ENCODE measurements at places on chromosomes 7 and 10.

DNA sequence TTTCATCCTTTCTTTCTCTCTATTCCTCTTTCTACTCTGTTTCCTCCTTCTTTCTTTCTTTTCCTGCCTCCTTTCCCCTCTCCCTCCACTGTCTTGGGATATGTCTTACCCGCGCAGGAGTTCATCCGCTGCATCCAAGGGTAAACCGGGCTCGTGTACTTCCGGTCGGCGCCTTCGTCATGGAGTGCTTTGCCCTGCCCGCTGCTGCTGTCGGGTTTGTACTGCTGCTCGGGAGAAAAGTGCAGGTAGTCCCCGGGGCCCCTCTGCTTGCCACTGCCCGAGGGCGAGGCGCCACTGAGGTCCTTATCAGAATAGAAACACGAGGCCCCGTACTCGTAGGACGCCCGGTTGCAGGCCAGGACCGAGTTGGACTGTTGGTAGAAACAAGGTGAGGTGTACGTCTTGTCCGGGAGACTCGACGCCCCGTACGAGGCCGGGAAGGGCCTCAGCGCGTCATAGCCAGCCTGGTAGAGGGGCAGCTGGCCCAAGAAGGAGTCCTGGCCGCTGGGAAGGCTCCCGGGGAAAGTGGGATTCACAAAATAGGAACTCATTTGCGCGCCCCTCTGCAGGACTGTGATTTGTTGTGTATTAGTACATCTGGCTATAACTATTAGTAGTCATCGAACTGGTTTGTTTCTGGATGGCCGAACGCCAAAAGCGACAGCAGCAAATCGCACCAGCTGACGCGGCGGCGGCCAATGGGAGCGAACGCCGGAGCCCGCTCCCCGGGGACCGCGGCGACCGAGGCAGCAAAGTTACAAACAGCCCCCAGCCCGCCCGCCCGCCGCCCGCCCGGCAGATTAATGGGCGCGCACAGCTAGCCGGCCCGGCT lies at the start of gene HOXA6:
HOXA6 (minus strand) TSS at position 576 of the 832 bp plus-strand sequence; CDS start at position 551, 25 bp downstream.
- DNase-seq = no peak

DNA sequence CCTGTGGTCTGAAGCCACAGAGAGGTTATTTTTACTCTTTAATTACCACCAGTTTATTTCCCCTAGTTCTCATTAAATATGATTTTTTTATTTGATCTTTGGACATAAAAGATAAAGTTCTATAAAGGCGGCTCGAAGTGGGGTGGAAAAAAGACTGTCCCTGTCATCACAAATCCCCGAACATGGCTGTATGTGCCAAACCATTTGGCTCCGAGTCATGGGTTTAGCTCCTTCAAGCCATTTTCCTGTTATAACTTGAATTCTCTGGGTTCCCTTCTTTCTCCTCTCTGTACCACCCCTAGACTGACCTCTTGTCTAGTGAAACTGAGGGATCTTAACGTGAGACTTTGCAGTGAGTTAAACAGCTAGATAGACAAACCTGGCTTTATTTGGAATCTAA lies 181.6 kb downstream of the BMPER start:
- DNase-seq = no peak

DNA sequence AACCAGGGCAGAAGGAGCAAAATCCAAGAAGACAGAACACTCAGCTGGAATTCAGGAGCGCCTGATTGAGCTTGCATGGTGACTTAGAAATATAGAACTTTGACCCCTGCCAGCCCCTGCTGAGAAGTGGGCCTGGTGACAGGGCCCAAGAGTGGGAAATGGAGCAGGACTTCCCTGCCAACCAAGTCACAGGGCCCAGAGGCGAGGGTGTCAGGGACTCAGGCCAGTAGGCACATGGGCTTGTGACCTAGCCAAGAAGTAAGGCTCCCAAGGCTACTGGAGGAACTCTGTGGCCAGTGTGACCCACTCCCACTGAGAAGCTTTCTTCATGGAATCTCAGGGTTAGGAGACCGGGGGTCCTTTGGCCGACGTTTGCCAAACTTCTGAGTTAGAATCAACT lies 31.9 kb downstream of the LRRC20 start:
- no peak for DNase-seq

GRCh38 chr7:97971120-97971989 lies 18.6 kb downstream of the OCM2 start:
- no peak for DNase-seq

GRCh38 chr10:9012312-9012711 lies 957.8 kb downstream of the GATA3 start:
- no peak for DNase-seq

DNA sequence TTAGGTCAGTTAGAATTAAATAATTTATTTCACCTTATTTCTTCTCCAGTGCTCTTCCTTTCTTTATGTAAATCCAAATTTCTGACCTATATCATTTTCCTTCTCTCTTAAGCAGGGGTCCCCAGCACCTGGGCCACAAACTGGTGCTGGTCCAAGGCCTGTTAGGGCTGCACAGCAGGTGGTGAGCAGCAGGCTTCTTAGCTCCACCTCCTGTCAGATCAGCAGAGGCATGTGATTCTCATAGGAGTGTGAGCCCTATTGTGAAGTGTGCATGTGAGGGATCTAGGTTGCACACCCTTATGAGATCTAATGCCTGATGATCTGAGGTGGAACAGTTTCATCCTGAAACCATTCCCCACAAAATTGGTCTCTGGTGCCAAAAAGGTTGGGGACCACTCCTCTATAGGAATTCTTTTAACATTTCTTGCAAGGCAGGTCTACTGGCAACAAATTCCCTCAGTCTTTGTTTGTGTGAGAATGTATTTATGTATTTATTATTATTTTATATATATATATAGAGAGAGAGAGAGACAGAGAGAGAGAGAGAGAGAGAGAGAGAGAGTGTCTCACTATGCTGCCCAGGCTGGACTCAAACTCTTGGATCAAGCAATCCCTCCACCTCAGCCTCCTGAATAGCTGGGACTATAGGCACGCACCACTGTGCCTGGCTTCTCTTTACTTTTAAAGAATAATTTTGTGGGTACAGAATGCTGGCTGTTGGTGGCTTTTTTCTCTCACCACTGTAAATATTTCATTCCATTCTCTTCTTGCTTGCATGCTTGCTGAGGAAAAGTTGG lies 4.3 kb upstream of the ABCC2 start:
- DNase-seq = no peak

GRCh38 chr7:140013676-140014075 lies 49.1 kb downstream of the PARP12 start:
- DNase-seq = no peak

GRCh38 chr7:138184191-138184590 lies 107.9 kb downstream of the AKR1D1 start:
- no peak for DNase-seq

- DNase-seq = no peak
Measured at GRCh38 chr7:157834501-157835163, 497.8 kb downstream of the DNAJB6 start.

DNA sequence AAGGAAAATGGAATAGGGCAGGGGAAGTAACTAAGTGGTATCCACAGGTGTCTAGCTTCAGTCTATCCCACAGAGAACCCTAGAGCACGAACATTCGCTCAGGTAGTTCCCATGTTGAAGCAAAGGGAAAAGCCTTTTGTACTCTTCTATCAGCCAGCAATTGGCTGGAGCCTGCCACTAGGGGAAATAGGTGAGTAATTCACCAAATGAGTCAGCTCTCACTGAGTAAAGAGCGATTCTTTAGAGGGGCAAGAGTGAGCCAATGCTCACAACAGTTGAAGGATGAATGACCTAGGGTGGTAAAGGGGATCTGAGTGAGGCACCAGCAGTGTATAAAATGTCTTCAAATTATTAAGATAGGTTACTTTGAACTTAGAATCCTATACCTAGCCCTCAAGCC lies 94.1 kb upstream of the ZNF800 start:
- DNase-seq = no peak

- DNase-seq = no peak
Measured at GRCh38 chr10:58262766-58263165, 4.9 kb downstream of the IPMK start.
